GM13977 (cell line): ENCODE measurements at places on chromosomes 13 and 19.

- no peak for DNase-seq
These were observed 2.7 kb downstream of the JUND start for GRCh38 chr19:18278521-18279265.

GRCh38 chr13:90246687-90247345, 1100.7 kb upstream of the MIR17HG start:
- no peak for DNase-seq

DNA sequence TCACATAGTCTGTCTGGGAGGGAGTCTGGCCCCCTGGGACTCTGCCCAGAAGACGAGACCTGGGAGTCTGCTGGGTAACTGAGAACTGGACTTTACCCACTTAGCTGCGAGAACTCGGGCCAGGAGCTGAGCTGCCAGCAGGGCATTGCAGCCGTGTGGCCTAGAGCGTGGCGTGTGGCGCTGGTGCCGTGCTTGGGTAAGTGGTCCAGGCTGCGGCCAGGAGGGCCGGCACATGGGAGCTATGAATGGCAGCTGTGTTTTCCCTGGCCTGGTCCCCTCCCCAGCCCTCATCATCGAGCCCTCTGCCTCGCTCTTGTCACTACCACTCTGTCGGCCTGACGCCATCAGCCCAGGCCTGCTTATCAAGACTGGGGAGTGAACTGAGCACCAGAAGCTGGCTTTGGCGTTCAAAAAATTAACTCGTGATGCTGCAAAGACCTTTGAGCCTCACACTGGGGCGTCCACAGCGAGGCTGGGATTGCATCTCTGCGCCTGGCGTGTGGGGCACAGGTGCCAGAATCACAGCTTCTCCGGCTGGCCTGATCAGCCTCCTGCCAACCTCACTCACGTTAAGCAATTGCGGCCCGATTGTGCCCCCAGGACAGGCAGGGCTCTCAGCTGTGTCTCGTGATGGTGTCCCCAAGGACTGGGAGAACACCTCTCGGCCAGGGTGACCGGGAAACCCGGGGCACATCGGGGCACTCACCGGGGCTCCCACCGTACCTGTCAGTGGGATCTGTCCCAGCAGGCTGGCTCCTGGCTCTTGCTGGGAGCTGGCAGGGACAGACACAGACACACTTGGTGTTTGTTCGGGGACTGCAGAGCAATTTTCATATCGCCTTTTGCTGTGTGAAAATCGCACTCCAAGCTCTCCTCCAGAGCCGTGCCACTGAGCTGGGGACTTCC, 85.9 kb downstream of the KDM4B start:
- DNase-seq = no peak

DNA sequence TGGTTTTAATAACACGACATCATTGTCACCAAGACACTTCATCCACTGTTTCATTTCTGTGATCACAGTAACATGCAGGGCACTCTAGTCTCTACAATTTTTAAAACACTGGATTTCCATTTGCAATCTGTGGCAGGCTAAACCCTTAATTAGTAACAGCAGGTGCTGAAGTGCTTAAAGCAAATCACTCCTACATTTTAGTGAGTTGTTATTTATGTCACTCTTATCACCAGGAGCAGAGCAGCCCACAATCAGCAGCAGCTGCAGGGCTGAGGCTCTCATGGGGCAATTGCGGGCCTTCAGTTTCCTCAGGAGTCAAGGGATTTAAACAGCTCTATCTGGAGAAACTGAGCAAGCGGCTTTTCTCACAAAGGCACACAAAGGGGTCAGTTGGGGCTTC, 1.6 kb downstream of the SOHLH2 start:
- no peak for DNase-seq

DNA sequence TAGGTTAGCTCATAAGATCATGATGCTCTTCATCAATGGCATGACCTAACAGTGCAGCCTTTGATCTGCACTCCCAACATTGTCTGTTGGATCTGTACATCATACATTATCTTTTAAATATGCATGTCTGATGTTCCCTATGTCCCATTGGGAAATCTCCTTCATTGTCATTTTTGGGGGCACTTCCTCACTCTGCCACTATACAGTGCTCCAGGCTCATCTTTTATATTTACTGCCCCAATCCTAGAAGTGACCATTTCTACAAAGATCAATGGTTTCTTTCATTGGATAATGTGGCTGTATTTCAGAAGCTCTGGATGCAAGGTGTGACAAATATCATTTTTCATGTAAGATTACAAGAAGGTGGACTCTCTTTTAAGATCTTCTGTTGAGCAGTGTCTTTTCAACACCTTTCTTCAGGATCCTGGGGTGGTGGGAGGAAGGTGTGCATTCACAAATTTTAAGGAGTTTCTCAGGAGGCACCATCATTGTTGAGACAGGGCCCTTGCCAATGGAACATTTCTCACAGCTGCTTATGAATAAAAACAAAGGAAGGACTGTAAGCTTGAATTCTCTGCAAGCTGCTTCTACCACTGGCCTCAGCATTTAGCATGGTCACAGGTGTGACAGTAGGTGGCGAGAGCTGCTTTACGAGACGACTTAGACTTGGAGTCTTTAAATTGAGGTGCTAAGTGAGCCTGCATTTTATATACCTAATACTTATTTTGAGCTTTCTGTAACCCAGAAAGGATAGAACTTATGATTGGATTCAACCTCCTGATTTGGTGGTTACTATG, 403.0 kb downstream of the LMO7 start:
- no peak for DNase-seq

DNA sequence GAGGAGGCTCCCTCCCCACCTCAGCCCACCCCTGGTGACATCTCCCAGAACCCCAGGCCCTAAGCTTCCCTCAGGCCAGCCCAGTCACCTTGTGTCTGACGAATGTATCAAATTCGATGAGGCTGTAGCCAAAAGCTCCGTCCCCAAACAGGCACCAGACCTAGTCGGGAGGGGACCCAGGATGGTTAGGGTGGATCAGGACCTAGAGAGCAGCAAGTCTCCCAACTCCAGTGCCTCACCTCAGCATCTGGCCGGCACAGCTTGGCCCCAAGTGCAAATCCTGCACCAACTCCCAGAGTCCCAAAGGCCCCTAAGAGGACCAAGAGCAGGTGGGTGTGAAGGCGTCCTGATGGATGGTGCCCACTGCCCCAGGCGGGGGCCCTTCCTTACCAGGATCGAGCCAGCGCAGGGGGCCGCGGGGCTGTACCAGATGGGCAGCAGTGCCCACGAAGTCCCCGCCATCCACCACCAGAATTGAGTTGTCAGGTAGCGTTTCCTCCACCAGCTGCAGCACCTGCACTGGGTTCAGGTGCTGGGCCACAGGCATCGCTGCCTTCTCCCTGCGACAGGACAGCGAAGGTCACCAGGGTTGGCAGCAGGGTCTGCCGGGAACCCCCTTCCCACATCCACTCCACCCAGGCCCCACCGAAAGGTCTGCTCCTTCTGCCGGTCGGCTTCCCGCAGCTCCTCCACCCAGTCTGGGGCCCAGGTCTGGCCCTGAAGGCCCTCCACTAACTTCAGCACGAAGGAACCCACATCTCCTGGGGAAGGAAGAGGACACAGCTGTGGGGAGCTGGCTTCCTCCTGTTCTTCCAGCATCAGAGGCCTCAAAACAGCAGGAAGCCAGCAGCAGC, 8.8 kb downstream of the SYDE1 start:
- DNase-seq = no peak

DNA sequence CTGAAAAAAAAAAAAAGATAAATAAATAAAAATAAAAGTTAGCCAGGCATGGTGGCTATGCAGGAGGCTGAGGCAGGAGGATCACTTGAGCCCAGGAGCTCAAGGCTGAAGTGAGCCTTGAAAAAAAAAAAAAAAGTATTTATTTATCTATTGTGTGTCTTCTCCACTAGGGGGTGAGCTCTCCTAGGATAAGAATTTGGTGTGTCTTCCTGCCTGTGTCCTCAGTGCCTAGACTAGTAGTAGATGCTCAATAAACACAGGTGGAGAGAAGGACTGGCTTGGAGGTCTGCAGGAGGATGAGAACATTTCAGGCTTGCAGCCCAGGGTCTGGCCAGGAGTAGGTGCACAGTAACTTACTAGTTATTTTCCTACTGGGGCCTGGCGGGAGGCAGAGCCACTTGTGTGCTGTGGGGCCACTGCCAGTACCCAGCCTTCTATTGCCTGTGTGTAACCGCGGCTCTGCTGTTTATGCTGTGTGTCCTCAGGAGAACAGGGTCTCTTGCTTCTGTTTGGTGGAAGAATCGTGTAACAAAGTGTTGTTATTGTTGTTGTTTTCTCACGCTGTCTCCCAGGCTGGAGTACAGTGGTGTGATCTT, 5.4 kb downstream of the LMTK3 start:
- DNase-seq = peak; percentile 75

- DNase-seq = no peak
These were observed 117.3 kb downstream of the POSTN start for GRCh38 chr13:37481011-37481884.

- no peak for DNase-seq
These were observed 109.5 kb upstream of the SPRY2 start for GRCh38 chr13:80450386-80450785.

DNA sequence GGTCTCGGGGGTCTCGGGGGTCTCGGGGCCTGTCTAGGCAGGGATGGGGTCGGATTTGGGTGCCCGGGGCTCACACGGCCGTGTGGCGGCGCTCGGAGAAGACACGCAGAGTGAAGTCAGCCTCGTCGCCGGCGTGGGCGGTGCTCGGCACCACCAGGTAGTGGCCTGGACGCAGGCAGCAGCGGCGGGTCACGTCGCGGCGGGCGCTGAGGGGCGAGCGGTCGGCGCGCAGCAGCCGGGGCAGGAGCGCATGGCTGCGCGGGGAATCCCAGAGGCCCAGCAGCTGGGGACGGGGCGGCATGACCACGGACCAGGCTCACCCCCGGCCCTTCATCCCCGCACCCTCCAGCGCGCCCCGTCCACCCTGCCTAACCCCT, 8.2 kb downstream of the CAPN12 start:
- DNase-seq = peak; percentile 82

- no peak for DNase-seq
These were observed 90.1 kb downstream of the FOXO1 start for GRCh38 chr13:40576369-40576768.

GRCh38 chr13:99740251-99740979, 231.2 kb downstream of the ZIC5 start:
- DNase-seq = no peak

DNA sequence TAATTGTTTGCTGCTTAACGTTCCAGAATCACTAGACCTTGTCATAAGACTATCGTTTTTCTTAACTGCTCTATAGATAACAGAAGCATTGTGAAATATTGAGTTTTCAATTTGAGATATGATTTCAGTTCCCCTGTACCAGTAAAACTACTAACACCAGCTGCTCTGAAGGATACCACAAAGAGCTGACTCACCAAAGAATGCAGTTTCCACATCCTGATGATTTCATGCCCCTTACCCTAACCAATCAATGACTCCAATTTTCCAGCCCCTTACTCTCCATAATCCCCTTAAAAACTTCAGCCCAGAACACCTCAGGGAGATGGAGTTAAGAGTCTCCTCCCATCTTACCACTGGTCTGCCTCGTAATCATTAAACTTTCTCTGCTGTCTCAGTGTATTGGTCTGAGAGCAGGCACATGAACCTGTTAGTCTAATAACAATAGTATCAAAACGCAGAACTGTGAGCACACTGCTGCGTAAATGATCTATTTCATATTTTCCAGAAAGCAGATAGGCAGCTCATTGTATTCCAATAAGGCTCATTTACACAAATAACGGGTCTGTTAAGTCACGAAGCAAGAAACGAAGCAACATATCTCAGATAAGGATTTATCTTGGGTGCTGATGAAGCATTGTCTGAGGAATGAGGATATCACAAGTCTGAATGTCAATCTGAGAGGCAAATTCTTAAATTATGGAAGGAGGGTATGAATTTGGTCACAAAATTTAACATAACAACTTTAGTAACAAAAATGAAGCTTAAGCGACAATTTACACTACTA, 14.1 kb upstream of the CCNA1 start:
- DNase-seq = no peak

DNA sequence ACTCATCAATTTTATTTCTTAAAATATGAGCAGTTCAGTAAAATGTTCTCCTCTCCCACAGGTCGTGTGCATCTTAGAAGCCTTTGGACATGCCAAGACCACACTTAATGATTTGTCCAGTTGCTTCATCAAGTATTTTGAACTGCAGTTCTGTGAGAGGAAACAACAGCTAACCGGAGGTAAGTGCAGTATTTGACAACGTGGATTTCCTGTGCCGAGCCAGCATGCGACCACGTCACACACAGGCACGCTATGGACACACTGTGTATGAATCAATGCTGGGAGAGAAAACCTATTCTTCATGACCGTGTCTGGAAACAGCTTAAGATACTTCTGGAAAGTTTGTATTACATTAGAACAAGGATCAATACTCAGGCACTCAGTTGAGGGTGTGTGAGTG, 268.5 kb downstream of the MYO16 start:
- DNase-seq = no peak

GRCh38 chr19:15469513-15470297, 5.4 kb upstream of the RASAL3 start:
- peak; percentile 52 for DNase-seq

GRCh38 chr19:50506700-50507099, 4.3 kb downstream of the JOSD2 start:
- no peak for DNase-seq

- no peak for DNase-seq
These were observed 72.3 kb upstream of the UQCRFS1 start for GRCh38 chr19:29285187-29285687.

DNA sequence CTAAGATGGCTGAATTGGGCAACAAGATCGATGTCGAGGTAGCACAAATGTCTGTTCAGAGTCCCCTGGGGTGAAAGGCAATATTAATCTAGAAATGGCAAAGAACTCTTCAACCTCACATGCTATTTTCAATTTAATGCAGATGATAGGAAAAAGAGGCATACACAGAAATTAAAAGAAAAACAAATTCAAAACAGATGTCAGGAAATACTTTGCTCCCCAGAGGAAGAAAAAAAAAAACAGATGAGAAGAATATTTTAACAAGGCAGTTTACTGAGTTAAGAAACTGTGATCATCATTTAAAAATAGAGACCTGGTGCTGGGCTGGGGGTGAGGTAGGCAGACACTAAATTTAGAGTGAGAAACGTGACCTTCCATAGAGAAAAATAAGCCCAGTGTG, 421.9 kb upstream of the ARGLU1 start:
- no peak for DNase-seq

DNA sequence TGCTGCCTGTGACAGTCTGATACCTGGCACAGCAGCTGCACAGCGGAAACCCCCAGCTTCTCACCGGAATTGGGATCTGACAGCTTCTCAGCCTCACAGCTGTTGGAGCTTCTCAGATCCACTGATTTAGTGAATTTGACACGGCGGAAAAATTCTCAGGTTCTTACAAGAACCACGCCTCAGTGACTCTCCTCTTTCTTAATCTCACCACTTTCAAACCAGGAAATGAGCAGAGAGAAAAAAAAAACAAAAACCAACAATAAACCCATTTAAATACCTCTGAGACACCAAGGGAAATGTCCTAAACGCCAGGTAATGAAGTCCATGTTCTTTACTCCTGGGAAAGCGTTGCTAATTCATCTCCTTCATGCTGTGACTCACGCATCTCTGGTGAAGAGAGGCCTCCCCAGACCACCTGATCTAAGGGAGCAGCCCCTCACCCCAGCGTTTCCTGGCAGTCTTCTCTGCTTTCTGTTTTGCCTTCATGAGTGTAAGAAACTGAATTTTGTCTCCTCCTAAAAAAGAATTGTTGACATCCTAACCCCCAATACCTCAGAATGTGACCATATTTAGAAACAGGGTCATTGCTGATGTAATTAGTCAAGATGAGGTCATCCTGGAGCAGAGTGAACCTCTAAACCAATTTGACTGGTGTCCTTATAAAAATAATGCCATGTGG, 15.9 kb upstream of the IZUMO2 start:
- DNase-seq = no peak
